Stimulated activated CD4-positive, alpha-beta T cell treated with anti-CD3 and anti-CD28 coated beads, Interleukin-15, amount 100 ng/mL, for 1 hour (primary cell): ENCODE measurements at places on chromosomes 16 and 17.

DNA sequence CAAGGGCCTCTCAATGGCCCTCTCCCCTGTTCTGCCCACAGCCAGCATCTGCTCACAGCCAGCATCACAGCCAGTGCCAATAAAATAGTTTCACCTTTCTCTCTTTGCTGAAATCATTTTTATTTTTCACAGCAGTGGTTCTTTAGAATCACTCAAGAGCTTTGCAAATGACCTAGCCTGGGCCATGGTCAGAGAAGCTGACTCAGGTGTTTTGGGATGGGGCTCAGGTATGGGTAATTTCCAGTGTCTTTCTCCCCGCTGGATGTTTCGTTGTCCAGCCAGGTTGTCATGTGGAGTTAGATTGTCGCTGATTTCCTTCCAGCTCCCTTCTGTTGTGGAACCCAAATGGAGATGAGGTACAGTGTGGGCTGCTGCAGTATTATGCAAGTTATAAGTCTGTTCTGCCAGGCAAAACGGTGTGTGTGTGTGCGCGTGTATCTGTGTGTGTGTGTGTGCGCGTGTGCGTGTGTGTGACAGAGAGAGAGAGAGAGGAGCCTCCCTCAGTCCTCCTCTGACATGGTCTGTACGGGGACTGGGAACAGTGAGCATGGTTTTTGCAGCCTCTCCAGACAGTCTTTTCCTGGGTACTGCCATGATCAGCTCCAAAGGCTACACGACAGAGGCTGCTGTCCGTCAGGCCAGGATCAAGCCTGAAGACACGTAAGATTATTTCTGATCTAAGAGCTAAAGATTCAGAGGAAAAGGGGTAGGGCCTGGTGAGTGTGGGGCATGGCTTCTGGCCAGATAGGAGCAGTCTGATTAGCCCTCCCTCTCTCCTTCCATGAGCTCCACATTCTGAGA, 1.4 kb upstream of the PMP22 start:
- DNase-seq: no peak

- peak; percentile 53 for DNase-seq
Observed at GRCh38 chr17:77281122-77281903, 140.5 kb downstream of the SEC14L1 start.

DNA sequence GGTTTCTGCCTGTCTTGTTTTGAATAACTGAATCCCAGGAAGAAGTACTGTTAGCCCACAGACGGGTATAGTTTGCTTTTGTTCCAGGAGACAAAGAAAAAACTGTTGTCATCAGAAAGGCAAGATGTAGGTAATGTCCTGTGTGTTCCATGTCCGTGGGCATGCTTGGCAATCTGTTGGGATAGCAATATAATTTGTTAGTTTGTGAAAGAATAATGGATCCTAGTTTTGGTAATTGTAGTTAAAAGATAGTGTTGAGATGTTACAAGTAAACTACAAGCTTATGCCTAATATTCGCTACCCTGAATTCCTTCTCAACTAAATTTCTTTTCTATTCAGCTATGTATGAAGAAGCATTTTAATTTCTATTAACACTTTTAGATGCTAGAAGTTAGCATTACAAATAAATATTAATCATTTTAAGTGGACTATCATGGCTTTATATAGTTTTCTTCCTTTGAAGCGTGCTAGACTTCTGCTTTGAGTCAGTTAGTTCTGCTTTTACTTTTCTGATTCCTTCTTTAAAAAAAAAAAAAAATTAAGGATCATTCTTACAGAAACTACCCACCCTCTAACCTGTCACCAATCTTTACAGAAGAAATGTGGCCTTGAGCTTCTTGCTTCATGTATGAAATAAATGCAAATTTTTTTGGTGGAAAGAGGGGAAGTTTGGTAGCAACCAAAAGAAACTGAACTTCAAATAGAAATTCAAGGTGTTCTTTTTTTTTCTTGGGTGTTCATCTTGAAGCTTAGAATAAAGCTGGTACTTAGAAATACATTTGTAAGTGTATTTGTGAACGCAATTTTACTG, 2.4 kb downstream of the EVI2A start:
- no peak for DNase-seq

GRCh38 chr17:77502626-77503292, 362.0 kb downstream of the SEC14L1 start:
- no peak for DNase-seq

GRCh38 chr17:44901411-44901921, 2.2 kb upstream of the EFTUD2 start:
- DNase-seq: no peak

- DNase-seq: no peak
Observed at GRCh38 chr16:3060339-3061127, 4.9 kb upstream of the IL32 start.

DNA sequence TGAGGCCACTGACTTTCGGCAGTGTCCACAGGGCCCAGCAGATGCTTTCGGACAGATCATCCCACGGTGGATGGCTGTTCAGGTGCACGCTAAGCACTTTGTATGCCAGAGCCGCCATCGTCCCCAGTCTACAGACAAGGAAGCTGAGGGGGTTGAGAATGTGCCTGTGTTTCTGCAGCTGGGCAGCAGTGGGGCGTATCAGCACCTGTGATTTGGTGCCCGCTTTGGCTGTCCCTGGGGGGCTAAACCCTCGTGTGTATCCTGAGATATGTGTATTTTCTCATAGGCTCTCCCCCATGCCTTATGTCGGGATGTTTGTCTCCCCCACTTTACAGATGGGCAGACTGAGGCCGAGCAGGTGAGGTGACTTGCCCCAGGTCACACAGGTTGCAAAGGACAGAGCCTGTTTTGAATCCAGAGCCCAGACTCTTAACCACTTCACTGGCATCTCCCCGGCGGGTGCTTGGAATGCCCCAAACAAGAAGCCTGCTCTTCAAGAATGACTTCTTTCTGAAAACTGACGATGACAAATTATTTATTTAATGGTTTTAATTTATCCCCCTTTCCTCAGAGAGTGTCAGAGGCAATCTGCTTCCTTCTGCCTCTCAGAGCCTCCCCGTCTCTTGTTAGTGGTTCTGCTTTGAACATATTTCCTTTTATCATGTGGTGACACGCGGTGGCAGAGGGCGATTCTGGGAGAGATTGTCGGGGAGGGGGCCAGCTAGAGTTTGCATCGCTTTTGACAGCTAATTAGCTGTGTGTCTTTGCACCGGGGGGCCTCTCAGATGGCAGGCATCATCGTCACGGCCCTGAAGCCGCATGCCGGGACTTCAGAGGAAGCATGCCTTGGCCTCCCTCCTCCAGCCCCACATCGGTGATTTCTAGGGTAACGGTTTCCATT, 149.6 kb upstream of the CIBAR2 start:
- no peak for DNase-seq

DNA sequence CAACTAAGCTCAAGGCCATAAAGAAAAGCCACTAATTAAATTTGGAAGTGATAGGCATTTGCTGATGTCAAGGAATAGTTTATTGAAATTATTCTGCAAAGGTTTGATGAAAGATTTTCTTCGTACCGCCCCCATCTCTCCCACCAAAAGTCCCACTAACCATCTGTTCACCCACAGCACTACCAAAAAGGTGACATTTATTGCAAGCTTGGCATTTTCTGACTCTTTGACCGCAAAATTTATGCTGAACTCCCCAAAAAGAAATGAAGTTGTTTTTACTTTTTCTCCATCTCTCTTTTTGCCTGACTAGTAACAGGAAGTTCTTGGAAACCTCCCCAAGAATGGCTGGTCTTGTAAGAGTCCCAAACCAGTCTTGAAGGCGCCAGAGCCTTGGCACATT, 384.9 kb upstream of the SOX9 start:
- DNase-seq: no peak

- DNase-seq: no peak
Observed at GRCh38 chr17:8141045-8141444, 11.2 kb downstream of the PER1 start.

DNA sequence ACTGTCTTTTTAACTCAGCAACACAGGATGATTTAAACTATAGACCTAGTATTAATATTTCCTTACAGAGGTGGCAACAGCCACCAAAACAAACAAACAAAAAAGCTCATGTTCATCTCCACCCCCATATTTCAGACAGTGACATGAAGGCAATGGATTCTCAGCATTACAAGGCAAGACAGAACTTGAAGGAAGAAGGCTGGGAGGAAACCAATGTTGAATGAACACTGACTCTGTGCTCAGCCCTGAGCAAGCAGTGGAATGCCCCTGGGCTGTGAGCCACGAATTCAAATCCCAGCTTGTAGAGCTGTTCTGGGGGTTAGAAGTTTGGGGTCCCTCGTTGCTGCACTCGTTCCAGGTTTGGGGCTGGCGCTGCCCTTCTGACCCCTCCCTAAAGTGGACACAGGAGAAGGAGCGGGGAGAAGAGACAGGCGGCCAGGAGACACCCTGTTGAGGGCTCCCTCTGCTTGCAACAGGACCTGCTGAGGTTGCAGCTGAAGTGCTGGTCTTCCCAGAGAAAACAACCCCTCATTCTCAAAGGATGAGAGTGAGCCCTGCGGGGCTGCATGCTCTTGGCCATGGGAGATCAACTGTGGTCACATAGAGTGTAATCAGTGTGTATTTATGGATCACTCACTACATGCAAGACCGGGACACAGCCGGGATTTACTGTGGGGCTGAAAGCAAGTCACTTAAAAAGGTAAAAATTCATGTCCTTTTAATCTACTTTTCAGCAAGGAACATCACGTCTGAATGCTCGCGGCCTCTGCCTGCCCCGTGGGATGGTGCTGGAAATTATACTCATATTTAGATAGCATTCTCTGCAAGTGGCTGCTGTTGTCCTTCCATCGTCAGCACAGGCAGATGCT, 34.3 kb downstream of the MYH3 start:
- no peak for DNase-seq

DNA sequence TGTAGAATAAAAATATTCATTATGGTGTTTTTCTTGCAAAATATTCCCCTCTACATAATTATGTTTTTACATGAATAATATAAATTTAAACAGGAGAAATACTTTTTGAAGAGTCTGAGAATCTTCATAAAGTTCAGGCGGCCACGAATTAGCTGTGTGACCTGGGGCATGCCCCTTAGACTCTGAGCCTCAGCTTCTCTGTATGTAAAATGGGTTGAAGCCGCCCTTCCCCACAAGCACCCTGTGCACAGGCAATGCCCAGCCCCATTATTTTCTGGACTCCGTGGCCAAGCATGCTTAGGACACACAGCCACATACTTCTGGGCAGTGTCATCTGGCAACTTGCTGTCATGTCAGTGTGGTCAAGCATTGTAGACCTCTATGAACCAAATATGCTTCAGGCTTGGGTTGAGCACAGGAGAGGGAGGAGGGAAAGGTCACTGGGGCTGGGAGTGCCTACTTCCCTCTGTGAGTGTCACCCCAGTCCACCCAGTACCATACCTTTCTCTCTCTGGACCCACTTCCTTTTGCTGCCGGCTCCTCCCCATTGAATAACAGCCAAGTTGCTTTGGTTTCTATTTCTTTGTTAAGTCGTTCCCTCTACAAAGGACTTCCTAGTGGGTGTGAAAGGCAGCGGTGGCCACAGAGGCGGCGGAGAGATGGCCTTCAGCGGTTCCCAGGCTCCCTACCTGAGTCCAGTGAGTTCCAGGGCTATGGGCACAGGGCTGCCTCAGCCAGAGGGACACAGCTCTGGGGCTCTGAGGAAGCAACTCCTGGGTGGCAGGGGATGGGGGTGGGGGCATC, at the start of gene LGALS9:
TSS of gene LGALS9 (plus strand) at position 582 of the 804 bp plus-strand sequence. CDS start at position 660, 78 bp downstream.
- no peak for DNase-seq

- no peak for DNase-seq
Observed at GRCh38 chr17:82173351-82174041, 39.1 kb downstream of the CCDC57 start.

GRCh38 chr17:31339906-31340661, 18.7 kb upstream of the EVI2A start:
- DNase-seq: no peak

- no peak for DNase-seq
Observed at GRCh38 chr16:59356709-59357108, 622.6 kb upstream of the GOT2 start.

- no peak for DNase-seq
Observed at GRCh38 chr17:6574687-6575595, 18.6 kb upstream of the PITPNM3 start.
